A673 (cell line): ENCODE measurements at places on chromosomes 7 and 10.

- no peak for DNase-seq
Measured at GRCh38 chr10:110755781-110756180, 111.6 kb downstream of the RBM20 start.

- DNase-seq, result no peak
Measured at GRCh38 chr7:102273749-102274712, 12.6 kb upstream of the SH2B2 start.

DNA sequence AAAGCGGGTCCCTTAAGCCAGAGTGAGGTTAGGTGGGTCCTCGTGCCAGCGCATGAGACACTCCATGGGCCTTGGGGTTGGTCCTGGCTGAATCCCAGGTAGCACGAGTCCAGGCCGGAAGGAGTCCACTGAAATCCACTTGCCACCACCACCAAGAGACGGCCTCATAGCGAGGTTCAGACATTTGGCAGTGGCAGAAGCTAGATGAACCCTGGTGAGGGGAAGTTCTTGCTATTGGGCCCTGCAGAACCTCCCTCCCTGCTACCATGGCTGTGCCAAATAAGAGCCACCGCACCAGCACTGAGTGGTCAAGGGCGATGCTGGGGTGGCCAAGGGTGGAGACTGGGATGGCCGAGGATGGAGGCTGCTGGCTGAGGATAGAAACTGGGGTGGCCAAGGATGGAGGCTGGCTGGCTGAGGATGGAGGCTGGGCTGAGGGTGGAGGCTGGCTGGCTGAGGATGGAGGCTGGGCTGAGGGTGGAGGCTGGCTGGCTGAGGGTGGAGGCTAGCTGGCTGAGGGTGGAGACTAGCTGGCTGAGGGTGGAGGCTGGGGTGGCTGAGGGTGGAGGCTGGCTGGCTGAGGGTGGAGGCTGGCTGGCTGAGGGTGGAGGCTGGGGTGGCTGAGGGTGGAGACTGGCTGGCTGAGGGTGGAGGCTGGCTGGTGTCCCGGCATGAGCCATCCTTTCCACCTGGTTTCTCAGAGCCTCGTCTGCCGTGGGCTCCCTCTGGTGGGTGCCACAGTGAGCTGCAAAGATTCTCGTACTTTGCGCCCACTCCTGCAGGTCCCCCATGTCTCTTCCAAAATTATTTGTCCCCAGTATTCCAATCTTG lies 88.2 kb downstream of the ELFN1 start:
- peak; percentile 46 for DNase-seq

- no peak for DNase-seq
Measured at GRCh38 chr7:150481922-150482321, 31.5 kb downstream of the GIMAP8 start.

DNA sequence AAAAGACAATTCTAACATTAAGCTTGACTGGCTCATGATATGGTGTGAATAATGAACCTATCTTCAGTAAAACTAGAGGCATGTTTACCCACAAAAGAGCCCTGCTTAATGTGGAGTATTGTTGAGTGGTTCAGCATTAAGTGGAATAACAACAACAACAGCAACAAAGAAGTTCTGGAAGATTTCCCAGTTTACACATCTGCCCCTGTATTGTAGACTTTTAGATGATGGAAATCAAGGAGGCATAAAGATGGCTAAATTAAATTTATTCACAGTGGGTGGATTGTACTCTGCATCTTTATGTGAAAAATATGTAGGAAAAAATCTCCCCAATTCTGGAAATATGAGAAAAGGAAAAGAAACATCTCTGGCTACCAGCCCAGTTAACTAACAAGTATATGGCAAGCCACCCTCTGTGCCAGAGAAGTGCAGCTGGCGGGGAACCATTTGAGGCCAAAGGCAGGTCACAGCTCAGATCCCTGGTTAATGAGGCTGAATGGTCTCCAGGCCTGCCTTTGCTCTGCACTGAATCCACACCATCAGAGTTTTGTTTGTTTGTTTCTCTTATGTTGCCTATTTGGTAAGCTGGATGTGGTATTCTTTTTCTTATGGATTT lies 186.0 kb downstream of the SEMA3D start:
- DNase-seq, result no peak

- DNase-seq, result no peak
Measured at GRCh38 chr10:11113156-11113555, 95.5 kb downstream of the CELF2 start.

DNA sequence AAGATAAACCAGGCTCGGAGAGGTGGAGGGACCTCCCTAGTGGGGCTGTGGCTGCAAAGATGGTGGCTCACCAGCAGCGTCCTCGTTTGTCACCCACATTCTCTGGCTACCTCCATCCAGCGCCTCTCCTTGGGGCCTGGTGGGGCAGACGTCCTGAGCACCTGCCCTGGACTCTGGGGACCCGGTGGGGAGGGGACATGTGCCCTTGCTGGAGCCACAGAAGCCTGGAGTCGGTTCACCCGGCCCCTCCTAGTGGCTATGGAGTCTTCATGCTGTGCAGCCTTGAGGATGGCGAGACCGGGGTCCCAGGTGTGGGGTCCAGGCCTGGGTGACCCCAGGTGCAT lies 14.5 kb downstream of the TTYH3 start:
- DNase-seq, result no peak

DNA sequence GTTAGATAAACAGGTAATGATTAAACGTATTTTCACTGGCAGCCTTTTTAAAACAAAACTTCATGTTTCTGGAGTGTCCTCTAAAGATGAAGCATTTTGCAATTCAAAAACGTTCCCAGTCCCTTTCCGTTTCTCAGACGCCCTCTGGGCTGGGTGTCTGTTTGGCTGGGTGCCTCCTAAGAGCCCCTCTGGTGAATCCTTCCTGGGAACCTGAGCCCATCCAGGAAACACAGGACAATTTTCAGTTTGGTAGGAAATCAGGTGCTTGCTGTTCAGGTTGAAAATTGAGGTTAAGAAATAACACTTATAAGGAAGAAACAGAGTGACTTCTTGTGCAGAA lies 76.7 kb downstream of the CHN2 start:
- no peak for DNase-seq

DNA sequence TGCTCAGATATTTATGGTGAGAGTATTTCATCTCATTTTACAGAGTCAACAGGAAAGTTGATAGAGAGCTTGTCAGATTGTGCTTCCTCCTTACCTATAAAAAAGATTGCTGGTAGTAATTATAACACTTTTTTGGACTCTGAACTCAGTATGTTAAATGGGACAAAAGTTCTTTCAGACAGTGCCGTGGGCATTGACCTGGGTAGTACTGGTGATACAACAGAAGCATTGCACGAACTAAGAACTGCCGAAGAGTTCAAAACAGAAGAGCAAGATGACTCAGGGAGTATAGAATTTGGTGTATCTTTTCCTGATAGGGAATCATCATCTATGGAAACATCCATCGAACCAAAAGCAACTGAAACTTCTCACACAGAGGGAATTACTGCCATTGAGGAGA lies 58.6 kb downstream of the LOXL4 start:
- DNase-seq, result no peak

DNA sequence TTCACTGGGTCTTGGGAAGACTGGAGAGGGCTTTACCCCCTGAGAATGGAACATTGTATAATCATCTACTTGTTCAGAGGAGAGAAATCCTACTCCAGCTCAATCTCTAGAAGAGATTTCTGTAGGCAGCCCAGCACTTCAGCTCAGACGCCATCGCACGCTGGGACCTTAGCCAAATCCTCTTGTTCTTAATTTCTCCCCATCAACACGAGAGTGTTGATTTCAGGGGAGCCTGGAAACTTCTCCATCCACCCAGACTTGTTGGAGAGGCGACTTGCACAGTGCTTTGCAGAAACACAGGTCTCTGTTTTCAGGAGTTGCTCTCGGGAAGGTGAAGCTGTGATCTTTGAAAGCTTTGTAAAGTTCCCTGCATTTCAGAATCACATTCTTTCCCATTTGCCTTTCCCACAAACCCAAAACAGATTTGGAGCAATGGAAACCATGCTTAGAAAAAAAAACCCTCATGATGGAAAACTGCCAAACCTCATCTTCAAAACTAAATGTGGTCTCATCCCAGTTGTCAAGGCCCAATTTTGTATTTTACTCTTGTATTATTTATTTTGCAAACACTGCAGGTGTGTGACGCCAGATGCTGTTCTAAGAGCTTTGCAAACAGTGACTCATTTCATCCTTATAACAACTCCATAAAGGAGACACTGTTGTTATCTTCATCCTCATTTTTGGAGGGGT lies 60.9 kb downstream of the CALML3 start:
- no peak for DNase-seq

DNA sequence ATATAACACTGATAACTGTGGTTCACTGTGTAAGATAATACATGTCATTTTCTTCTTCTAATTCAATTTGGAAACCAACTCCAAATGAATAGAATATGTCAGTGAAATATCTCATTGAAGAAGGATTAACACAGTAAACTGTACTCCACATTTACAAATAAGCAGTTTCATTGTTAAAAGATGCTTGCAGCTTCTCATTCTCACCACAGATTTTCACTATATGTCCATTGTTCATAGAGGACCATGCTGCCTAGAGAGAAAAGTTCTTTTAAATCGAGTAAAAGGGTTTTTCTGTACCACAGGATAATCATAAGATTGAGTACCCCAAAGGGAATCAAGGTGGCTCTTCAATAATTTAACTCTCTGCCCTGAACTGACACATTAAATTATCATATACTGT lies 165.5 kb downstream of the LRRN3 start:
- DNase-seq, result no peak

GRCh38 chr7:22295402-22296264 lies 61.3 kb downstream of the RAPGEF5 start:
- DNase-seq, result peak; percentile 18

DNA sequence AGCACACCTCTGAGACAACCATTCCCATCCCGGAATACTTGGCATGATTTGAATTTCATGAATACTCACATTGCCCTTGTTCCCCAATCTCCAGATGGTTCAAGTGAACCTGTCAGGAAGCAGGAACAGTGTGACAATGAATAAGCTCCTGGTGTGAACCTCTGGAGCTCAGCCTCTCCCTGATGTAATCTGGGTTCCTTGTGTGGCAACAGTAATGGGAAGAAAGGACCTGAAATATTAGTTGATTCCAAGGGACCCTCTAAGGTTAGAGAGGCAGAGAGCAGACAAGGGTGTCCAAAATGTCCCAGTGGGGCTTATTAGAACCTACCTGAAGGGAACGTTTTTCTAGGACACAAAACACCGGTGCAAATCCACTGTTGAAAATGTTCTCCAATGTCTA lies 8.5 kb downstream of the OR2A7 start:
- DNase-seq, result peak; percentile 87

DNA sequence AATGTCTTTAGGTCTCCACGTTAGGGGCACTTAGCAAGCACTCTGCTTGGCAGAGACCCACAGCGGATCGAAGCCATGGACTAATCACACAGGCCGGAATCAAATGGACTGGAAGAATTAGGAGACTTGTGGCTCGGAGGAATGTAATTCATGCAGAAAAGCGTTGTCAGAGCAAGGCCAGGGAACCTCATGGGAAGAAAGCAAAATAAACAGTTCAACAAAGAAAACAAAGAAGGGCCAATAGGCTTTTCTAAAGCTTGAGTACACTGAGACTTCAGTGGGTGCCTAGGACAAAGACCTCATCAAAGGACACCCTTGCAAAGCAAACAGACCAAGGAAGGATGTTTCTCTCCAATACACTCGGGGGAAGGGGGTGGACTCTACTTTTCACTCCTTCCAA lies 171.1 kb downstream of the GLI3 start:
- no peak for DNase-seq
